Forelimb muscle (tissue), 1 donor: ENCODE measurements at places on chromosomes 4 and X. TPM values are rescaled to one million over a fixed set of nuclear protein-coding genes. Genes with fewer than 3 reads are reported as not detected.

ASB9 gene
- polyA plus RNA-seq, result 4.1 TPM

SSX4B gene
- not detected for polyA plus RNA-seq

DMRTC1B gene
- polyA plus RNA-seq, result 0.34 TPM

SHROOM2 gene
- 1.7 TPM for polyA plus RNA-seq

NLGN4X gene
- 2.0 TPM for polyA plus RNA-seq

FAT1 gene
- polyA plus RNA-seq, result 71.5 TPM

CTAG1B gene
- not detected for polyA plus RNA-seq

TLL1 gene
- polyA plus RNA-seq, result 1.3 TPM

ZNF141 gene
- polyA plus RNA-seq, result 18.8 TPM

VCX2 gene
- not detected for polyA plus RNA-seq

AFP gene
- not detected for polyA plus RNA-seq

ZNF185 gene
- 13.1 TPM for polyA plus RNA-seq

FBXL5 gene
- 67.2 TPM for polyA plus RNA-seq

SCML1 gene
- 13.6 TPM for polyA plus RNA-seq

TMEM47 gene
- 93.0 TPM for polyA plus RNA-seq

CCKAR gene
- polyA plus RNA-seq, result not detected

MAP7D3 gene
- 14.4 TPM for polyA plus RNA-seq
